LNCaP clone FGC (cell line): ENCODE measurements at places on chromosomes 11 and 22.
A peak's percentile ranks its signal among the peaks of the same experiment; 100 is the strongest.

- DNase-seq = no peak
Observed at GRCh38 chr22:20431511-20432192, 6.0 kb downstream of the SCARF2 start.

DNA sequence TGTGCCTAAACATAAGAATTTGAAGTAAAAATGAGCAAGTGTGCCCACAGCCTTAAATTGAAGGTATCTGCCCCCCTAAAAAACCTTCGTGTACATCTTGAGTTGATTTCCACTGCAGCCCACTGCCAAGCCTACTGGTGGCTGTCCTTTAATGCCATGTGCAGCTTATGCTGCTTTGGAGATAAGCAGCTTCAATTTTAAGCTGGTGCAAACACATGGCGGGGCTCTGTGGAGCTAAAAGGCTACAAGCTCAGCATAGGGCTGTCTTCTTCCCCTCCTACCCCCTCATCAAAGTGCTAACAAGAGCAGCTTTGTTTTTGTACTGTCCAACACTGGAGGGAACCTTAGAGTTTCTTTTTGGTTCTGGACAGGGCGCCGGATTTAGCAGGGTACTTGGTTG is 128.5 kb upstream of the LMO1 start:
- DNase-seq = no peak

DNA sequence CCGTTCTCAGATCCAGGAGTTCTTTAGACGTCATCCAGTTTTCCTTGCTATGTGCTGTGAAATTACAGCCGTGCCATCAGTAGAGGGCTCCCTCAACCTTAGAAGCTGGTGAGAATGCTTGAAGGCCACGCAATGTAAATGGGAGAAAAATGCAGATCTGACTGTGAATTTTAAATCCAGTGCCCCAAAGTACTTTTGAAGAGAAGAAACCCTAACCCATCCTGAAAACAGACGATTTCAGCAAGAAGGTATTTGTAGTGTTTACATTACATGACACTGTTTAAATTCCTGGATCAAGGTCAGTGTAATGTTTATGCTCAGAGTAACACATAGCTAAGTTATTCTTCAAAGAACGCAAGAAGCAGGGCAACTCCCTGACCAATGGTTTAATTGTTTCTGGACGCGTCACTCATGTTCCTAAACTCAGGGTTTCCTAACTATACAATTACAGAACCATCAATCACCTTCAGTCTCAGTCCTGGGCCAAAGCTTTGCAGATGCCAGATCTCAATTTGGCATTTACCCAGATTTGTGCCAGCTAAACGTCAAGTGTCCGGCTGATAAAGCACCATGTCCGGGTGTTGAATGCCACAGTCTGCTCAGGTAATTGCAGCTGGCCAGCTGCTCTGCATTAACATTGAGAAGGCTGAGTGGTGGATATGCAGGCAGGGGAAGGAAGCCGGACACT is 38.2 kb downstream of the ADAMTS8 start:
- peak; percentile 27 for DNase-seq

- no peak for DNase-seq
Observed at GRCh38 chr11:129117595-129118350, 74.4 kb downstream of the ARHGAP32 start.

GRCh38 chr22:35446365-35446764 is 46.4 kb downstream of the MCM5 start:
- DNase-seq = no peak

GRCh38 chr11:1994121-1994520 is 3.5 kb downstream of the H19 start:
- no peak for DNase-seq

GRCh38 chr11:74235121-74235520 is 64.0 kb downstream of the PPME1 start:
- no peak for DNase-seq

- no peak for DNase-seq
Observed at GRCh38 chr22:17369439-17370025, at the start of gene CECR2. TSS of gene CECR2 (plus strand) at chr22:17369460. CDS start at chr22:17369784, 324 bp downstream.

DNA sequence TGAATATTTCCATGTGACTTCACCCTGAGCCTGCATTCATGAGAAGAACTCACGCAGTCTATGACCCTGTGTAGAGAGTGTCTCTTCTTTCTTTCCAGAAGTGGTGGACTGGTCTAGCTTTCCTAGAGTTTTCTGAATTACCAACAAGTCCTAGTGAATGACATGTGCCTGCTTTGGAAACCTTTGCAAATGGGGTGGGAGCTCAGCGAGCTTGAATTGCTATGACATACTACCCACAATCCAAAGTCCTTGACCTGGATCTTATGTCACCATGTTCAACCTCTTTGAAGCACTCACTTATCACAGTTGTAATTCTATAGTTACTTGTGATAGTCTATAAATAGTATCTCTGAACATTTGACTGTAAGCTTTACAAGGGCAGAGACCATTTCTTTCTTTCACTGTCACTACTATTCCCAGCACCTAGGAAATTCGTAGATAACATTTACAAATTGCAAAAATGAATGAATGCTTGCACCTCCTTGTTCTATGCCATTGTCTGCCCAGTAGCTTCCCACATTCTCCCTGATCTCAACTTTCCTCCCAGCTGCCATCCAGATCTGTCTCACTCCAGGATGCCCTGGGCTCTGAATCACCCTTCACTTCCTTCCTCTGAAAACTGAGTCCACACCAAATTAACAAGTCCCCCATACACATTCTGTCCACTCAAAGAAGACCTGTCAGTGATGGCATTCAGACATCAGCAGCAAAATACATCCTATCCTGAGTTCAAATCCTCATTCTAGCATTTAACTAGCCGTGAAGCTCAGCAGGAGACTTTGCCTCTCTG is 201.9 kb upstream of the SESN3 start:
- no peak for DNase-seq

GRCh38 chr11:11349106-11349825 is 3.8 kb downstream of the CSNK2A3 start:
- DNase-seq = no peak

GRCh38 chr11:127105593-127106541 is 105.3 kb upstream of the KIRREL3 start:
- peak; percentile 3 for DNase-seq

DNA sequence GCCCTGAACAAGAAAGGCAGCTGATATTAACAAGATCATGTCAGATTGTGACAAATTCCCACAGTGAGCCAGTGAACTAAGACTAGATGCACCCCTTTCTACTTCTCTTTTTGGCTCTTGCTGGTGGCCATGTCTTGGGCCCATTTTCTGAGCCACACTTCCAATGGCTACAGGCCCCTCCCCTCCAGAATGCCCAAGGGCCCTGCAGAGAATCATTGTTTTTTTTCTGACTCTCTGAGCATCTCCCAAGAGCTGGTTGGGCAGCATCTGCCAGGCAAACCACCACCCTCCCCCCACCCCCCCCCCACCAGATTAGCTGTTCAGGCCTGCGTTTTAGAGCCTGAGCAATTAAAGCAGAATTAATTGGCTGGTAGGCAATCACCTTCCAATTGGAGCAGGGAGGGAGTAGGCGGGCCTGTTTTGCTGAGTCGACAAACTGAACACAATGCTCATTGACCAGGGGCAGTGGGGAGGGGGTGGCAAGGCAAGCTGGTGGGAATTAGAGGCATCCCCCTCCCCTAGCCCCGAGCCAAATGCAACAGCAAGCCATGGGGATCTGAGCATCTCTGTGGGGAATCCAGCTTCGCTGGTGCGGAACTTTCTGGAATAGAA is 541.4 kb downstream of the MN1 start:
- no peak for DNase-seq

GRCh38 chr11:34394771-34395300 is 37.0 kb upstream of the ABTB2 start:
- no peak for DNase-seq

GRCh38 chr11:69482322-69482721 is 859 bp downstream of the LINC01488 start:
- no peak for DNase-seq

DNA sequence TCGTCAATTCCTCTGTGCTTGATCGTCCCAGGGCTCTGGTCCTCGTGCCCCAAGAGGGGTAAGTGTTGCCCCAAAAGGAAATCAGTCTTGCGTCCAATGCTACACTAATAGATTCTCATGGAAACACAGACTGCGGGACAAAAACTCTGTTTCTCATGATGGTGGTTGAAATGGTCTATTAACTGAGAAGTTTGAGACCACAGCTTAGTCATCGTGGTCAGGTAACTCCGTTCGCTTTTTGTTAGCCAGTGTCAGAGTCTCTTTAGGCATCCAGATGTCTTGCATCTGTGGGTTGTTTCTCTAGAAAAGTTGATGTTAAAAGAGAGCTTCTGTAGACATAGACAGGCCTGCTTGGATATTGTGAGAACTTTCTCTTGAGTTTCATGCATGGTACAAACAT is 104.6 kb upstream of the SORL1-AS1 start:
- DNase-seq = no peak

DNA sequence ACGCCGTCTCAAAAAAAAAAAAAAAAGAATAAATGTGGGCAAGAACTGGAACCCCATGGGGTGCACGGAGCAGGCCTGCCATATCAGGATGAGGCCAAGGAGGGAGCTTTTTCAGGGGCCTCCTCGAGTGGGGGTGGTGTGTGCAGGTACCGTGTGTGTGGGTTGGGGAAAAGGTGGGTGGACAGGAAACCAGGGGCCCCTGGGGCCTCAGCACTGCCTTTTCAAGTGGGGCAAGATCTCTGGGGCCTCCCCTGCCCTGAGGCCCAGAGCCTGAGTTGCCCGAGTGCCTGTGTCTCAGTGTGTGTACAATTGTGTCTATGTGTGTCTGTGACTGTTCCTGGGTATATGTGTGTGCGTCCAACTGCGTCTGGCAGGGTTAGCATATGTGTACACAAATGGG is 23.8 kb downstream of the TEF start:
- no peak for DNase-seq
